ENCODE measurements at places on chromosomes 2 and 18.

GRCh38 chr2:201964631-201965206 is 68.9 kb upstream of the FZD7 start:
- no peak overlapping the region for H3K4me3 ChIP-seq
- H3K4me1 ChIP-seq = peaks cover 2% of the 10 kb centered on the region
- no peaks in the 10 kb centered on the region for H3K27me3 ChIP-seq
- no peak overlapping the region for H3K27ac ChIP-seq

DNA sequence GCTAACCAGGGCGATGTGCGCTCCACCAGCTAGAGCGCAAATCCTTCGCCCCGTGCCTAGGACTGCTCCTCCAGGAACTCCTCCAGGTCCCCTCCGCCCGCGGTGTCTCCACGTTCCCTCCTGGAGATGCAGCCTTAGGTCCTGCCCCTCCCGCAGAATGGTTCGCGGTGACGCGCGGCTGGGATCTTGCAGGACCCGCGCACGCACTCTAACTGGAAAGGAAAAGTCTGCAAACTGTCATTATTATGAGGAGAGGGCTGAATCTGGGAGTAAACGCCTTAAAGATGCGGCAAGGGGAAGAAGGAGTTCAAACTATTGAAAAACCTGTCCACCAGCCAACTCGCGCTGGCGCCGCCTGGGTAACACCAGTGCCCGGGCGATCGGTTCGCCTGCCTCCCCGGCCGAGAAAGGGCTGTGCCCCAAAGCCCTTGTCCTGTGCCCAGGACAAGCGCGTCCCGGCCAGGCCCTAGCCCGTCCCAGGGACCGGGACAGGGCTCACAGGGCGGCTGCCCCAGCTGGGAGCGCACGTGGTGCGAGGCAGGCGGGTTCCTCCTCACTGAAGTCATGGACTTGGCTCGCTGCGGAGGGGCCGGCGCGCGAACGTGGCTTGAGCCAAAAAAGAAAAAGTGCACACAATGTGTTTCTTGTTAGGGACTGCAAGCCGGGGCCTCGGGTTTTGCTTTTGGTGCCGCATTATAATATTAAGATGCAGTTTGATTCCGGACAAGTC is 5.5 kb upstream of the ID2 start:
- peak overlapping the region; percentile 74 for H3K27ac ChIP-seq
- H3K4me1 ChIP-seq = peaks cover 14% of the 10 kb centered on the region
- H3K27me3 ChIP-seq = no peaks in the 10 kb centered on the region
- H3K4me3 ChIP-seq = peak overlapping the region; percentile 7
- DNase-seq = peak; percentile 78

GRCh38 chr2:228763379-228763981 is 507.6 kb downstream of the PID1 start:
- H3K36me3 ChIP-seq = no peaks in the 10 kb centered on the region
- no peak overlapping the region for H3K27ac ChIP-seq
- no peak for DNase-seq
- H3K4me3 ChIP-seq = no peak overlapping the region

DNA sequence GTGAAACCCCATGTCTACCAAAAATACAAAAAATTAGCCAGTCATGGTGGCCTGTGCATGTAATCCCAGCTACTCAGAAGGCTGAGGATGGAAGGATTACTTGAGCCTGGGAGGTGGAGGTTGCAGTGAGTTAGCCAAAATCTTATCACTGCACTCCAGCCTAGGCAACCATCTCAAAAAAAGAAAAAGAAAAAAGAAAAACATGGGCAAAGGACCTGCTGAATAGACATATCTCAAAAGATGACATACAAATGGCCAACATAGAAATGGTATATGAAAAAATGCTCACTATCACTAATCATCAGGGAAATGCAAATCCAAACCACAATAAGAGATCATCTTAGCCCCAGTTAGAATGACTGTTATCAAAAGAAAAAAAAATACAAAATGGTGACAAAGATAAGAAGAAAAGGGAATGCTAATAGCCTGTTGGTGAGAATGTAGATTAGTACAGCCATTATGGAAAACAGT is 1.4 kb upstream of the TGOLN2 start:
- peaks cover 5% of the 10 kb centered on the region for H3K4me1 ChIP-seq
- H3K4me3 ChIP-seq = no peak overlapping the region
- peaks cover 22% of the 10 kb centered on the region for H3K36me3 ChIP-seq
- no peak overlapping the region for H3K27ac ChIP-seq
- DNase-seq = no peak

All from IMR-90 (cell line).